ENCODE measurements at places on chromosomes 2 and 18. TPM values are rescaled to one million over a fixed set of nuclear protein-coding genes. Genes with fewer than 3 reads are reported as not detected.

The MYL12A gene
- total RNA-seq = 826 TPM

The KCNJ3 gene
- not detected for total RNA-seq

The CFAP65 gene
- not detected for total RNA-seq

- no peak overlapping the region for H3K4me3 ChIP-seq
- peaks cover 2% of the 10 kb centered on the region for H3K4me1 ChIP-seq
- H3K27me3 ChIP-seq = no peaks in the 10 kb centered on the region
- H3K36me3 ChIP-seq = no peaks in the 10 kb centered on the region
Measured at GRCh38 chr2:24883946-24884345, 36.1 kb downstream of the ADCY3 start.

DNA sequence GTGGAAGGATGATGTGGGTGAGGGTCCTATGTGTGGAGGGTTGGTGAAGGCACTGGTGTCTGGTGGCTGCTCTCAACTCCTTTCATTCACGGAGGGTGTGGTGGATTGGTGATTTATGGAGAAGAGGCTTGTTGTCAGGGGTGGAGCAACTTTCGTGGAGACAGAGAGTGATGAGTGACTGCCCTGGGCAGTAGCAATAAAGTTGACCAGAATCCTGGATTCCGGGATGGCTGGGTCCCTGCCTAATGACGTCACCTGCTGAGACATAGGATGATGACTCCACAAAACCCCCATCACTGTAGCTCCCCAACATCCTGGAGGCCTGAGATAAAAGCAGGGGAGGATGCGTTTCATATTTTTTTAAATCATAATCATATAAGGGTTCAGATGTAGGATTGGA is 193.0 kb downstream of the ACKR3 start:
- H3K27me3 ChIP-seq = no peaks in the 10 kb centered on the region
- H3K4me3 ChIP-seq = no peak overlapping the region
- no peaks in the 10 kb centered on the region for H3K4me1 ChIP-seq
- H3K27ac ChIP-seq = no peak overlapping the region

- peaks cover 17% of the 10 kb centered on the region for H3K4me1 ChIP-seq
- no peak overlapping the region for H3K27ac ChIP-seq
- H3K4me3 ChIP-seq = no peak overlapping the region
- no peaks in the 10 kb centered on the region for H3K27me3 ChIP-seq
- DNase-seq = no peak
Measured at GRCh38 chr2:109189751-109190150, 60.7 kb downstream of the SH3RF3 start.

- no peak for DNase-seq
- no peaks in the 10 kb centered on the region for H3K4me1 ChIP-seq
- H3K27me3 ChIP-seq = no peaks in the 10 kb centered on the region
- no peak overlapping the region for H3K4me3 ChIP-seq
- peaks cover 1% of the 10 kb centered on the region for H3K36me3 ChIP-seq
Measured at GRCh38 chr2:237633061-237633561, 5.7 kb downstream of the LRRFIP1 start.
